ENCODE measurements at places on chromosomes 2 and 18.
A peak's percentile ranks its signal among the peaks of the same experiment; 100 is the strongest.

GRCh38 chr2:98452396-98453027, 7.9 kb downstream of the INPP4A start:
- DNase-seq = no peak

DNA sequence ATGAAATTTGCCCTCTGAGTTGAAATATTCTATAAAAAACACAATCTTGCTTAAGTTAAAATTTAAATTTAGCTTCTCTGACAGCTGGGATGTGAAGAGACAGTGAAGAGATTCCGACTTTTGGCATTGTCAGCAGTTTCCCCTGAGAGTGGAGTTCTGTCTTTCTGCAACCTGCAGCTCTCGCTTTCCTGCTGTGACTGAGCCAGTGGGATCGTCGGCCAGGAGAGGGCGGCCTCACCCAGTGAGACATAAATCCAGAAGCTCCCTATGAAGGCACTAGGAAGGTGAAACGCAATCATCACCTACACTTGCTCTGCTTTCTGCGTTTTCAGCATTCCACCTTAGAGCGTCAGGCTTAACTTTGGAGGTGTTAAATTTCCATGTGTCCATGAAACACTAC, 75.4 kb upstream of the HNMT start:
- no peak for DNase-seq

DNA sequence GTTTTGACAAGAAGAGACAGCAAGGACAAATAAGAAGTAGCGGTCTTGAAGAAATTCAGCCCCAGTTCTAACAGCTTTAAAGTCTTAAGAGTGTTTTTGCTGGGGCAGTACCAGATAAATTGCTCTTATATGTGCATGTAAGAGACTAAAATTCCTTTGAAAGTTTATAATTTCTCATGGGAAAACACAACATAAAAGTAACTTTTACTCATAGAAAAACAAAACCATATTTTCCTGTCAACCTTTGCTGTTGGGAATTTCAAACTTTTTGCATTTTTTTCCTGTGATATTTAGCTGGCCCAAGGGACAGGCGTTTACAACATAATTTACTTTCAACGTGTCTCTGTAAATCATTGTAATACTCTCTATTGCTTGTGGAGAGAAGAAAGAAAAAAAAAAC, 767.8 kb upstream of the ZEB2 start:
- DNase-seq = no peak

- DNase-seq = no peak
These were observed 1452.2 kb upstream of the ACVR2A start for GRCh38 chr2:146392631-146393030.

DNA sequence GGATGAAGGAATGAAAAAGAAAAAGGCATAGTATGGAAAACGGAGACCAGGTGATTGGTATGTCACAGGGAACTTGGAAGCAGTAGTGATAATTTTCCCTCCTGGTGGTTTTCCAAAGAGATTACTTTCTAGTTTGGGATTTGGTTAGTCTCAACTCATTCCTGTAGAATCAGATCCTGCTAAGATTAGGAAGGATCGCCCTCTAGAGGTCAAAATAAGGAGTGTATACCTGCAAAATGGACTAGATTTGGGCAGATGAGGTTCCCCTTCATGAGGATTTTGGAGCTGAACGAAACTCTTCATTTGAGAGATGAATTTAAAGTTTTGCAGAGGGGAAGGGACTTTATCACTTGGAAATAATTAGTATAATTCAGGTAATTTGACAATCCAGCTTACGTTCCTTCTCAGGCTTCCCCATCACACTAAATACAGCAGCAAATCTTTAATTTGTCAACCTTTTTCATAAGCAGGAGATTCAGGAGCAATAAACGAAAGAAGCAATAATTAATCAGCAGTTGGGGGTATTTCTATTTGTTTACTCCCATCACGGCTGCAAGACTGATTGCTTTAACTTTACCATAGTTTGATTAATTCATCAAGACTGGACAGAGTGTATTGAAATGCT, 65.2 kb downstream of the CCDC195 start:
- peak; percentile 51 for DNase-seq

DNA sequence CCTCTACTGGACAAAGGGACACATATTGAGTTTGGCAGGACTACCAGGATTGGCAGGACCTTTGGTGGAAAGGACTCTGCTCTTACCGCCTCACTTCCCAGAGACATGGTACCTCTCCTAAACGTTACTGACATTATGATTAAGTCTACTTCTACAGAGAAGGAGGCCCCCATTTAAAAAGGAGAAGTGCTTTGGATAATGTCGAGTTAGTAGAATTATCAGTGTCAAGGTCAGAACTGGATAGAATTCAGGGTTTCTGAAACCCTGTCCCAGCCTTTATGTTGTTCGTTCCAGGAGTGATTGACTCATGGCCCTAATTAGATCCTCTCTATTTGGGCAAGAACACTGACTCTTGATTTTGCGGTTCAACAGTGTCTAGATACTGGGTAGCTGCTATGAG, 45.8 kb downstream of the LRRTM1 start:
- no peak for DNase-seq

- DNase-seq = no peak
These were observed 117.7 kb upstream of the TEKT4 start for GRCh38 chr2:94753466-94753998.

DNA sequence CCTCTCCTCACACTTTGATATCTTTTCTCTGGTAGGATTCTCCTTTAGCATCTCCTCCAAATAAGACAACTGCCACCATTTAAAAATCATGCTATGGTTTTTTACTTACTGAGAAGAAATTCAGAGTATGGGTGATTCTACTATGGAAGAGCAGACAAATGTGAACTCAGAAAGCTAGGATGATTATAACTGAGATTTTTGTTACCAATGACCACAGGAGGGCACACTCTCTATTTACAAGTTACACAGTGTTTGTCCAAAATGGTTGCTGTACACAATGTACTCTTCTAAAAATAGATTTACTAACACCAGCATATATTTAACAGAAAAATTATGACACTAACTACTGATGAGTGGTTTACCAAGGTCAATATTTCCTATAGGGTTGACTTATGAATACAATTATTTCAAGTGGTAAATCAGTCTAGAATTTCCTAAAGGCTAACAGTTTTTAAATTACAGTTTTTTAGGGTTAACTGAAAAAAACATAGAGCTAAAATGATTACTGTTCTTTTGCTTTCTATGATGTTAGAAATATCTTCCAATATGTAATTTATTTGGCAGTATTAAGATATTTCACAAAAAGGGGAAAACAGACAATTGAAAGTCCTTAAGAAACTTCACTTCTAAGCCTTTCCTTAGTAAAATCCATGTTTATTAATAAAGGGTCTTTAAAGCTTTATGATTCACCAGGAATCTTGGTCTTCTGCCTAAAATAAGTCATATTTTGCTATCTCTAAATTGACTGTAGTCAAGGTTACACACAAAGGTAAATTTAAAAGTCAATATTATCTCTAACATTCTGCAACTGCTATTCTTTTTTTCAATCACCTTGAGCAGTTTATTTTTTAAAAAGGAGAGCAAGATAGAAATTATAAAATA, 57.2 kb downstream of the MAP4K3 start:
- peak; percentile 45 for DNase-seq

DNA sequence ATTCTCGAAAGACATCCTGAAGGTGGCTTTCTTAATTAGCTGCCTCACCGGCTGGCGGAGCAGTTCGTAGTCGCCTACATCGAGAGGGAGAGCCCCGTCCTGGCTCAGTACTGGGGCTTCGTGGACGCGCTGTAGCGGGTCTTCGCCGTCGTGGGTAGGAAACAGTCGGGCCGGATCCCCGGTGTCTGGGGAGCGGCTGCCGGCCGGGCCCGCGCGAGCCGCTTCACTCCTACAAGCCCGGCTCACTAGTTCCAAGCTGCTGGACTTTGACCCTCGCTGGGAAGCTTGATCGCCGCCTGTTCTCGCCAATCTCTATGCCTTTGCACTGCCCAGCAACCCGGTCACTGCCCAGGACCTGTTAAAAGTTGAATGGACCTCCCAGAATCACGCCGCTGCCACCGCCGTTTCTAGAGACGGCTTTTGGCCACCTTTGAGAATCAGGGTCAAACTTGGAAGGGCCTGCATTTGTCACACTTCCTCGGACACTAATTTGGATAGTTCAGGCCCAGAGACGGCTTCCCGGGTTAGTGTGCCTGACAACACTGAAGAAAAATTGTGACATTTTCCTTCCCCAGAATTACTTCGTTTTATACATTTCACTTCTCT, 41.4 kb upstream of the AKAIN1 start:
- peak; percentile 31 for DNase-seq
